ENCODE measurements at places on chromosomes 11 and 22.

GRCh38 chr11:20003351-20003750 is 156.9 kb downstream of the DBX1 start:
- DNase-seq, result no peak

DNA sequence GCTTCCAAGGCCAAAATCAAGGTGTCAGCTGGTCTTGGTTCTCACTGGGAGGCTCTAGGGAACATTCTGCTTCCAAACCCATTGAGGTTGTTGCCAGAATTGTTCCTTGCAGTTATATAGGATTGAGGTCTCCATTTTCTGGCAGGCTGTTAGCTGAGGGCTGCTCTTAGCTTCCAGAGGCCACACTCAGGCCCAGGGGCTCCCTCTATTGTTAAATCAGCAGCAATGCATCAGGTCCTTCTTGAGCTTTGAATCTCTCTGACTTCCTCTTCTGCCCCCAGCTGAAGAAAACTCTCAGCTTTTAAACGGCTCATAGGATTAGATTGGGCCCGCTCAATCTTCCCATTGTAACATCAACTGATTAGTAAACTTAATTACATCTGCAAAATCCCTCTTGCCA is 39.3 kb upstream of the BSX start:
- DNase-seq, result peak; percentile 51

- DNase-seq, result no peak
Observed at GRCh38 chr11:36743039-36743438, 145.0 kb upstream of the RAG2 start.

DNA sequence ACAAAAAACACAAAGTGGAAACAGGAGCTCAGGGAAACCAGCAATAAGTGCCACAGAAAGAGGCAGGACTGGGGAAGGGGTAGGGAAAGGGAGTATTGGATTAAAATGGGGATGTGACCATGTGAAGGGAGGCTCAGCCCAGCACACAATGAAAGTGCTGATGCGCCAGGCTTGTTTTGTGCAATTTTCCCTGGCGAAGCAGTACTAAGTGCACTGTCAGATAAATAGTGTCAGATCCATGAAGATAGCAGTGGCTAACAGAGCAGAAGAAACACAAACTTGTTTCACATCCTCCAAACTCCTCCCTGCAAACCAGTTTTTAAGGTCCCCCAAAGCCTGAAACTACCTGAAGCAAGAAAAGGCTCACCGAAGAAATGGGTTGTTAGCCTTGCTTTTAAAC is 50.7 kb upstream of the RAPSN start:
- no peak for DNase-seq

- peak; percentile 67 for DNase-seq
Observed at GRCh38 chr11:103494491-103494890, 385.3 kb downstream of the DYNC2H1 start.

- peak; percentile 96 for DNase-seq
Observed at GRCh38 chr11:61947486-61948210, 2.5 kb upstream of the BEST1 start.

- DNase-seq, result peak; percentile 93
Observed at GRCh38 chr11:3160252-3161031, 4.7 kb downstream of the OSBPL5 start.

- peak; percentile 90 for DNase-seq
Observed at GRCh38 chr22:23220485-23221350, 40.4 kb downstream of the BCR start.

- DNase-seq, result no peak
Observed at GRCh38 chr22:24506802-24507438, 11.8 kb downstream of the UPB1 start.

DNA sequence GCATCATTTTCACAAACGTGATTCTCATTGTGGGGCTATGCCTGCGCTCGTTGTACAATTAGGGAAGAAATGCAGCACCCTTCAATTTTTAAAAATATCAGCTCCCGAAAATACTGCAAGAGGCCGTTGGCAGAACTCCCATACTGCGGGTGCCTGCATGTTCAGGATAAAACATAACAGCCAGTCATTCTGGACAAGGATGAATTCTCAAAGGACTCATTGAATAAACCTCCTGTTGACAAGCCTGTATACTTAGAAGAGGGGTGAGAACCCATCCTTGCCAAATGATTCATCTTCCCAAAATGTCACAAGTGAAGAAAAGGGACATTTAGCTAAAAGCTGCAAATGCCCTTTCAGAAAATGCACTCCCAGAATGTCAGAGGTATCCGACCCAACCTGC is 141.9 kb downstream of the CSNK2A3 start:
- DNase-seq, result no peak

All from fibroblast of the aortic adventitia (primary cell).